Suprapubic skin (tissue), 4 donors: ENCODE measurements at places on chromosomes 2 and 18. TPM values are rescaled to one million over a fixed set of nuclear protein-coding genes. Genes with fewer than 3 reads are reported as not detected.

DNA sequence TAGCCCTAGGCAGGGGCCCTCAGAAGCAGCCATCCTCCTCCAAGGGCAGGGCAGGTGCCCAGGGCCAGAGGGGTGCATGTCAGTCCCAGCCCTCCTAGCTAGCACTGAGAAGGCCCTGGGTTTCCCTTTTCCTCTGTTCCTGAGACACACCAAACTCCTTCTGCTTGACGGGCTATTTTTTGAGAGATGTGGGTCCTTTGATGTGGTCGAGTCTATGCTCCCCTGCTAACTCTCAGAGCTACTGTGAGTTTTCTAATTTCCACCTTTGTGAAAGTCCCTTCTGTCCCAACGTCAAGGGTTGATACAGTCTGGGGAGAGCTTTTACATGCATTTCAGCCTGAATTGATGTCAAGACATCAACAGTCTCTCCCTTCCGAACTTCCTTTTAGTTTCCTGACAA, 51.4 kb downstream of the TRPM8 start:
- DNase-seq, result no peak

Gene CHST10
- 3.6 TPM for total RNA-seq

DNA sequence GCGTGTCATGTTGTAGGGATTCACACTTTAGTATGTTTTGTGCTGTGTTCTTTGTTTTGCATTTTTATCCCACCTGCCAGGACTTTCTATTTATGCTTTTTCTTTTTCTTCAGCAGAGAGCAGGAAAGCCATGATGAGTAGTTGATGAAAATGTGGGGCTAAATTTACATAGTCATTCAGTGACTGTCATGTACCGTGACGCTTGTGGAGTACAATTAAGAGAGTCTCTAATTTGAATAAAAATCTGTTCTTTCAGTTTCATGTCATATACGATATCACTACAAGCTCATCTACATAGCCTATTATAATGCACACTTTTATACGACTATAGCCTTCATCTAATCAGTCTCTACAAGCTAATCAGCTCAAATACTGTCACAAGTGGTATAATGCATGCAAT, 112.7 kb upstream of the SPATS2L start:
- no peak for DNase-seq

DNA sequence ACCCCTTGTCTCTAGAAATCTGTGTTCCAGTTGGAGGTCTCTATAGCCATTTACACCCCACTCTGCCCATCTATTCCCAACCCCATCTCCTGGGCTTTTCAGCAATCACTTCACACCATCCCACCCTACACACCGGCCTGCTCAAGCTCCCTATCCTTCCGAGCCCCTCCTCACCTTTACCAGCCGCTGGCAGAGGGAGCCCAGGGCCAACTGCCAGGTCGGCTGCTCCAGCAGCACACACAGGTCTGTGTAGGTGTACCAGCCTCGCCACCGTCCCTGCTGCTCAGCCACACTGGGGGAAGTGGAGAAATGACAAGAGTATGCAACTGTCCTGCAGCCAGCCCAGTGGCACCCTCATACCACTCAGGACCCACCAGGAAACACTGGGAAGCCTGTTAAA, 3.3 kb upstream of the SLC23A3 start:
- DNase-seq, result no peak

DNA sequence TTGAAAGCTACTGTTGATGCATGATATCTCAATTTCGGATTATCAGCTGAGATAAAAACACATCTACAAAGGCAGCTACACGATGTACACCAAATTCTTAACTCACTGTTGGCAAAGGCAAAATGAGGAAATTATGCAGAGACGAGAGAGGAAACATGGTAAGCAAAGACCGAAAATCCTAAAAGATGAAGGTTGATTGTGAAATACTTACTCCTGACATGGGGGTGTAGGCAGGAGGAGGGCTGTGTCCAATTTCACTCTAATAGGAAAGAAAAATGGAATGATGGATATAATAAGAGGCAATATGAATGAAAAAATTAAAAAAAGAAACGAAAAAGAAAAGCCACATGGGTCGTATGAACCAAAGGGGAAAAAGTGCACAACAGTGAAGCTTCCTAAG, 831.3 kb downstream of the CPS1 start:
- DNase-seq, result no peak

DNA sequence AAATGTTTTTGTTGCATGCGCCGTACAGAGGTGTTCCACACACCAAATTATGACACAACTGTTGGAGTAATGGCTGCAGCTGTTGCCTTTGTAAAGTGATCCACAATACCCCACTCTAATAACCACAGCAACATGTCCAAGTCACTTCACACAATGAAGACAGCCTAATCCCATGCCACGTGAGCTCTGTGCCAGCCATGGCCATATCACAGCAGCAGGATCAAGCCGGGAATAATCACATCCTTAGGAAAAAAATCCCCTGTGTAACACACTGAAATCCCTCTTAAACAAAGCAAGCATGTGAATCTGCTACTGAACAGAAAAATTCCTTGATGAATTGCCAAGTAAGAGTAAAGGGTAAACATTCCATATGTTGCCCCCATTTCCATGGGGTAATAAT, 179.5 kb upstream of the PARD3B start:
- DNase-seq, result no peak

Gene PIEZO2
- total RNA-seq, result 2.2 TPM

GRCh38 chr2:190343089-190343535, 277 bp upstream of the INPP1 start:
- DNase-seq, result no peak

Gene SMC6
- total RNA-seq, result 26.1 TPM

DNA sequence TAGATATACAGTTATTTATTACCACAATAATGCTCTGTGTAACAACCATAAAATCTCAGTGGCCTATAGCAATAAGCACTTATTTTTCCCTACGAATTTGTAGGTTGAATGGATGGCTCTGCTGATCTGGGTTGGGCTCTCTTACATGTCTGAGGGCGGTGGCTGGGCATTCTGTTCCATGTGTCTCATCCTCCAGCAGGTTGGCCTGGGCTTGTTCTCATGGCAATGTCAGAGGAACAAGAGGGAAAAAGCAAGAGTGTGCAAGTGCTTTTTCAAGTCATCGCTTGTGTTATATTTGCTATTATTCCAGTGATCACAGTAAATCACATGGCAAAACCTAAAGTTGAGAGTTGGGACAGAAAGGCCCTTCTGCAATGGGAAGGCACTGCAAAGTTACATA, 30.4 kb upstream of the MYO3B start:
- DNase-seq, result no peak

GRCh38 chr18:12295389-12296086, 12.5 kb upstream of the TUBB6 start:
- DNase-seq, result no peak

- DNase-seq, result no peak
These were observed 72.8 kb downstream of the PLEKHA3 start for GRCh38 chr2:178553047-178553446.

Gene EFR3B
- total RNA-seq, result 1.5 TPM

GRCh38 chr2:121485039-121485438, 45.6 kb upstream of the RNU4ATAC start:
- no peak for DNase-seq

Gene COL3A1
- total RNA-seq, result 37.6 TPM

GRCh38 chr18:60235164-60235563, 137.4 kb downstream of the MC4R start:
- no peak for DNase-seq

DNA sequence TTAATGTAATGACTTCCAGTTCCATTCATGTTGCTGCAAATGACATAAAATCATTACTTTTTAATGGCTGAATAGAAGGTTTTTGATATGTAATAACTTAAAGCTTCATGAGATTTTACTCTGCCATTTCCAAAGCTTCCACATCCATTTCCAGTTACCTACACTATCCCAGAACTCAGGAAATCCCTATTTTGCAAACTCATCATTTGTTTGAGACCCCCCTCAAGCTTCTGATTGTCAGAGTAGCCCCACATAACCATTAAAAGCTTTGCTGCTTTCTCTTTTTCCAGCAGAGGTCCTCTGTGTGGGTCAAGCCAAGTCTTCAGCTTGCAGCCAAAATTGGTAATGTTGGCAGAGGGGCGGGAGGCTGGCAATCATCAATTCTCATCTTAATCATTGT, 50.6 kb upstream of the IL1R1 start:
- DNase-seq, result no peak

GRCh38 chr2:8524823-8525222, 157.0 kb upstream of the ID2 start:
- DNase-seq, result no peak

DNA sequence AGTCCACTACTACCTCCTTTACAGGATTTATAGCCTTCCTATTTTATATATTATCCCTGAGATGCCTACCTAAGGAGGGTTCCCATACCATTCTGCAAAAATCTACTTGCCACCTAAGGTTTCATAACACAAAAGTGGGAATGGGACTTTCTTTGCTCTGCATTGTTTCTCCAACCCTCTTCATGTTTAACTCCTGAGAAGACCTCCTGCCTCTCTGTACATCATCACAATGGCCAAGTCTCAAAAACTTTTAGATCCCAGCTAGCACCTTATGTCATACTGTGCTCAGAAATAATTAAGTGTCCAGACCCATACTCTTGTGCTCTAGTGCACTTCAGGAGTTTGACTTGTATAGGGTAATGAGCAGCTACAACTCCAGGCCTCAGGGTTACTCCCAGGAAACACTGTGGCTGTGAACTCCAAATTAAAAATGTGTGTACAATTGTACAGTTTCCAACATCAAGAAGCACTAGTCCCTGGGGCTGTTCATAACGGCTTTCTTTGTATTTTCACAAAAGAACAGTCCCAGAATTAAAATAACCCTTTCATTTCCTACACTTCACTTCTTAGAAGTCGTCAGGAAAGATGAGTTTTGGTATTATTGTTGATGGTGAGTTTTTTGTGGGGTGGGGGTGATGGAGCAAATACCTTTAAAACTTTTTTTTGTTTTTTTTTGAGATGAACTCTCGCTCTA, 39.4 kb downstream of the METAP1D start:
- DNase-seq, result no peak

Gene TMEM127
- total RNA-seq, result 66.5 TPM
